Daoy (cell line): ENCODE measurements at places on chromosomes 11 and 22. TPM values are rescaled to one million over a fixed set of nuclear protein-coding genes. Genes with fewer than 3 reads are reported as not detected.

Gene OR2D3
- not detected in 2 replicates for total RNA-seq

Gene OR51E1
- not detected in 2 replicates for total RNA-seq

Gene SAA1
- 0.69 TPM in 1 of 2 replicates, not detected in the other for total RNA-seq

Gene DKK3
- total RNA-seq, result 44.6 and 46.5 TPM in 2 replicates

Gene MUC5AC
- not detected in 2 replicates for total RNA-seq

Gene TMEM126B
- total RNA-seq, result 61.1 and 81.1 TPM in 2 replicates

Gene MISFA
- 0.63 and 6.4 TPM in 2 replicates for total RNA-seq

Gene SSH3
- 2.9 and 6.9 TPM in 2 replicates for total RNA-seq

Gene DSCAML1
- total RNA-seq, result not detected in 2 replicates

Gene IGSF9B
- 1.0 and 1.3 TPM in 2 replicates for total RNA-seq

Gene MN1
- 9.5 and 13.2 TPM in 2 replicates for total RNA-seq

Gene SUSD2
- 0.29 TPM in 1 of 2 replicates, not detected in the other for total RNA-seq

Gene VSIG2
- not detected in 2 replicates for total RNA-seq

Gene PITPNB
- 19.3 and 20.1 TPM in 2 replicates for total RNA-seq

Gene MRGPRG
- total RNA-seq, result not detected in 2 replicates

Gene RAG1
- total RNA-seq, result 0.18 and 0.29 TPM in 2 replicates

Gene C11orf52
- total RNA-seq, result not detected in 2 replicates

Gene NUP160
- total RNA-seq, result 26.5 and 27.5 TPM in 2 replicates

Gene VEGFB
- 6.7 and 8.9 TPM in 2 replicates for total RNA-seq

Gene LARGE2
- 0.92 and 1.0 TPM in 2 replicates for total RNA-seq

Gene DRD2
- 0.23 TPM in 1 of 2 replicates, not detected in the other for total RNA-seq

Gene MFRP
- total RNA-seq, result not detected in 2 replicates

Gene YPEL4
- total RNA-seq, result not detected in 2 replicates

Gene NAALAD2
- total RNA-seq, result 0.63 and 1.9 TPM in 2 replicates

Gene KRTAP5-9
- total RNA-seq, result not detected in 2 replicates

Gene FGF19
- not detected in 2 replicates for total RNA-seq

Gene CD248
- total RNA-seq, result 0.06 TPM in 1 of 2 replicates, not detected in the other

Gene ANO1
- total RNA-seq, result 0.86 and 6.0 TPM in 2 replicates

Gene MUC6
- not detected in 2 replicates for total RNA-seq
